ENCODE measurements at places on chromosomes 6 and 20. TPM values are rescaled to one million over a fixed set of nuclear protein-coding genes. Genes with fewer than 3 reads are reported as not detected.
A peak's percentile ranks its signal among the peaks of the same experiment; 100 is the strongest.

GRCh38 chr6:168136622-168137021 lies 57.6 kb upstream of the FRMD1 start:
- no peak for DNase-seq
- H3K4me3 ChIP-seq, result no peak overlapping the region
- no peak overlapping the region for H3K27ac ChIP-seq
- H3K36me3 ChIP-seq, result no peaks in the 10 kb centered on the region
- H3K4me1 ChIP-seq, result no peaks in the 10 kb centered on the region
- peaks cover 12% of the 10 kb centered on the region for H3K27me3 ChIP-seq

- H3K4me1 ChIP-seq, result peaks cover 43% of the 10 kb centered on the region
- H3K27me3 ChIP-seq, result peaks cover 2% of the 10 kb centered on the region
- peak; percentile 32 for DNase-seq
- H3K27ac ChIP-seq, result peak overlapping the region; percentile 87
- H3K36me3 ChIP-seq, result no peaks in the 10 kb centered on the region
- H3K4me3 ChIP-seq, result peak overlapping the region; percentile 77
These were observed 2.9 kb downstream of the SPAG4 start for GRCh38 chr20:35618263-35619131.

GRCh38 chr20:1632178-1632577 lies 12.4 kb upstream of the SIRPB1 start:
- peaks cover 87% of the 10 kb centered on the region for H3K36me3 ChIP-seq
- H3K27me3 ChIP-seq, result no peaks in the 10 kb centered on the region

- H3K27me3 ChIP-seq, result no peaks in the 10 kb centered on the region
- no peak for DNase-seq
- no peaks in the 10 kb centered on the region for H3K36me3 ChIP-seq
- H3K4me1 ChIP-seq, result no peaks in the 10 kb centered on the region
- H3K27ac ChIP-seq, result no peak overlapping the region
These were observed 946.8 kb downstream of the GRIK2 start for GRCh38 chr6:102340311-102340710.

The C6orf58 gene
- not detected for total RNA-seq

The UBE2C gene
- total RNA-seq, result 232 TPM

DNA sequence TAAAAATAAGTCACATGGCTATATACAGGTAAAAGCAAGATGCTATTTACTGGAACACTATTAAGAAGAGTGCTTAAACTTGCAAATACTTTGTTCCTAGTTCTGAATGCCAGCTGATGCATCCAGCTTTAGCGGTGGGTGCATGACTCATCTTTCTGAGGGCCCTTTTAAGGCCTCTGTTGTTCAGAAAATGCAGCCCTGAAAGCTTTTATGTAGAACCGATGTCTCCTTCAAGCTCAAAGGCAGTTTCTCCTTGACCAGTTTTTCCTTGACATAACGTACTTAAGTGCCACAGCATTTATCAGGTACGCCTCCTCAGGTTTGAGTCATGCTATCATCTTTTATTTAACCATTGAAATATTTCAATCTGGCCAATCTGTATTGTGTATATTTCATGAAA lies 82.8 kb downstream of the MLIP start:
- H3K4me3 ChIP-seq, result no peak overlapping the region
- no peak for DNase-seq
- H3K36me3 ChIP-seq, result no peaks in the 10 kb centered on the region
- no peak overlapping the region for H3K27ac ChIP-seq
- no peaks in the 10 kb centered on the region for H3K27me3 ChIP-seq
- no peaks in the 10 kb centered on the region for H3K4me1 ChIP-seq

- no peak overlapping the region for H3K27ac ChIP-seq
- DNase-seq, result no peak
- no peak overlapping the region for H3K4me3 ChIP-seq
These were observed 612.5 kb downstream of the CDH26 start for GRCh38 chr20:60570481-60571277.

The LHFPL5 gene
- total RNA-seq, result not detected

The PDE7B gene
- 1.2 TPM for total RNA-seq

DNA sequence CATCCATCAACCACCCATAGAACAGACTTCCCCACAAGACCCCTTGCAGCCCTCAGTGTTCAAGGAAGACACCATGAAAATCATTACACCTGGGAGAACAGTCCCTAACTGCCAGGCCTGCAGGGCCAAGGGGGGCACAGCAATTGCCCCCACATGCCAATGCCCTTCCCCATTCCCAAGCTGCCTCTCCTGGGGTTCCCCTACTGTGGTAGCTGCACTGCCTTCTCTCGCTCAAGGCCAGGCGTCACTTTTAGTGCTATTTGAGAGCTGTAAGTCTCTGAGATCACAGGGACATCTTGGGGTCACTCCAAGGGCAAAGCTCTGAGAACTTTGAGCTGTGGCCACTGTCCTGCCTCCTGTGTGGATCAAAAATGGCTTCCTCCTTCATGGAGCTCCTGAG lies 6.0 kb upstream of the ACSS1 start:
- H3K27me3 ChIP-seq, result peaks cover 23% of the 10 kb centered on the region
- DNase-seq, result no peak
- no peak overlapping the region for H3K27ac ChIP-seq

GRCh38 chr6:149513915-149514314 lies 29.1 kb upstream of the ZC3H12D start:
- H3K27me3 ChIP-seq, result no peaks in the 10 kb centered on the region
- no peak for DNase-seq
- no peak overlapping the region for H3K4me3 ChIP-seq

The RUNX2 gene
- 13.4 TPM for total RNA-seq

GRCh38 chr6:30615958-30616810 lies 859 bp downstream of the PPP1R10 start:
- H3K27me3 ChIP-seq, result peaks cover 2% of the 10 kb centered on the region
- DNase-seq, result peak; percentile 38
- H3K4me3 ChIP-seq, result peak overlapping the region; percentile 98
- H3K4me1 ChIP-seq, result peaks cover 51% of the 10 kb centered on the region

- peak overlapping the region; percentile 89 for H3K4me3 ChIP-seq
- no peaks in the 10 kb centered on the region for H3K27me3 ChIP-seq
- H3K27ac ChIP-seq, result peak overlapping the region; percentile 97
- peaks cover 17% of the 10 kb centered on the region for H3K4me1 ChIP-seq
- no peak for DNase-seq
- H3K36me3 ChIP-seq, result no peaks in the 10 kb centered on the region
These were observed 651 bp upstream of the BLTP3A start for GRCh38 chr6:34791164-34791700.

DNA sequence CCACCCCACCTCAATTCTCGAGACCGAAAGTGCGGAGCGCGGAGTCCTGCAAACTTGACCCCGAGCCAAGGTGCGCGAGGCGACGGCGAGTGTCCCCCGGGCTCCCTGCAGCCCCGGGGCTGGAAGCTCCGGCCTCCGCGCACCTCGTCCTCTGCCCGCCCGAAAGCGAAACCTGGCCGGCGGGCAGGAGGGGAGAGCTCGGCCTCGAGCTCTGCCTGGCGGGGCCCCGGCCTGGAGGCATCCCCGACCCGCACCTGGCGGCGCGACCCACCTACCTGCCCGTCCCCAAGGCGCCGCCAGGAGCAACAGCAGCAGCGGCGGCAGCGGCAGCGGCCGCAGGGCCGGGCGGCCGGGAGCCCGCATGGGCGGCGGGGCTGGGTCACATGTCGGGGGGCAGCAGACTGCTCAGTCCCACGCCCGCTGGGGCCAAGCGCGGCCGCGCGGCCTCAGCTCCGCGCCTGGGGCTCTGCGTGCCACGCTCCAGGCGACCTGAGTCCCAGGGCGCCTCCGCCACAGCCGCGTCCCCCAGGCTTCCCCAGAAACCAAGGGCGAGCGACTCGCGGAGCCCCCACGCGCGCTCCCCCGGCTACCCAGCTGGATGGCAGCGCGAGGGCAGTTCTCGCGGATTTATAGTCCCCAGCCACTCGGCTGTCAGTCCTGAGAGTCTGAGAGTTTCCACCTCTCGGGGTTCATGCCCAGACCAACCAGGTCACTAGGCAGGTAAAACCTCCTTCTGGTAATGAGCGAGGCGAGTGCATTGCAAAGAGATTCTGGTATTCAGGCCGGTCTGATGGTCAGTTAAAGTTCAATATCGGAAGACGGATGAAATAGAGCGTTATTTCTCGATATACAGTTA lies at the start of gene IL20RA:
Gene IL20RA (minus strand): TSS at position 600 of the 856 bp plus-strand sequence. CDS start 237 bp downstream, at position 363.
- no peak for DNase-seq
- H3K4me1 ChIP-seq, result peaks cover 7% of the 10 kb centered on the region
- H3K4me3 ChIP-seq, result peak within 1 kb of the TSS; percentile 74
- H3K36me3 ChIP-seq, result no peaks in the 10 kb centered on the region
- H3K27me3 ChIP-seq, result peaks cover 83% of the 10 kb centered on the region

The SS18L1 gene
- 19.7 TPM for total RNA-seq

DNA sequence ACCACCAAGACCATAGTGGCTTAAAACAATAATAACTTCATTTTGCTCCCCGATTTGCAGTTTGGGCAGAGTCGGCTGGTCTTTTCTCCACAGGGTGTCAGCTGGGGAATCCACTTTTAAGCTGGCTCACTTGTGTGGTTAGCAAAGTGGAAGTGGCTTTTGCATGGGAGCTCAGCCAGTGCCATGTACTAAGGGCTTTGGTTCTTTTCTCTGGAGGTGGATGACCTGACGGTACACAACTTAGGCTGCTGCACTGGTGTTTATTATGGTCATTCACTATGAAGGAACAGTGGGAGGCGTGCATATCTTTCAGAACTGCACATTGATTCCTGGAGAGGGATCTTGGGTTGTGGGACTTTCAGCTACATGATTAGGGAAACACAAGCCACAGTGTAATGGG lies 141.0 kb downstream of the OR2B2 start:
- H3K36me3 ChIP-seq, result no peaks in the 10 kb centered on the region
- no peak overlapping the region for H3K4me3 ChIP-seq
- H3K27me3 ChIP-seq, result no peaks in the 10 kb centered on the region

DNA sequence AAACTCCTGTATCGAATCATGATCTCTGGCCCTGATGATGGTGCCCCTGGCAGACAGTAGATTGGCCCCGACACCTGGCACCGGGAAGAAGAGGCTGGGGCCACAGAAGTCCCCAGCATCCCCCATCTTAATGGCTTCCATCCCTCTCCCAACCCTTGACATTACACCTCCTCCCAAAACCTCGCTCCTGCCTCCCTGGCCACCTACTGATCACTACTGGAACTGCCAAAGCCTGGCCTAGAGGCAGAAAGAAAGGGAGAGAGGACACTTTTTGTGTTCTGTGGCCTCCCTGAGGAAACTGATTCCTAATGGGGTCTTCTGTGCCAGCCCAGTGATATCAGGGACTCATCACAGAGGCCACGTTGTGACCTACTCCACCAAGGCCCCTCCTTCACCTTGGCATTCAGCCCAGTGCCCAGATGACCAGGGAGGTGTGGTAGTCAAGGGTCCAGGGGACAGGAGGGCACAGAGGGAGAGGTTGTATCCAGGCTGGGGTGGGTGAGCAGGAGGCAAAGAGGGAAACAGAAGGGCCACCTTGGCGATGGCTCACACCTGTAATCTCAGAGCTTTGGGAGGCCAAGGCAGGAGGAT lies 6.1 kb downstream of the C20orf173 start:
- H3K27me3 ChIP-seq, result no peaks in the 10 kb centered on the region
- H3K36me3 ChIP-seq, result no peaks in the 10 kb centered on the region
- H3K27ac ChIP-seq, result no peak overlapping the region
- DNase-seq, result peak; percentile 44
- no peak overlapping the region for H3K4me3 ChIP-seq

DNA sequence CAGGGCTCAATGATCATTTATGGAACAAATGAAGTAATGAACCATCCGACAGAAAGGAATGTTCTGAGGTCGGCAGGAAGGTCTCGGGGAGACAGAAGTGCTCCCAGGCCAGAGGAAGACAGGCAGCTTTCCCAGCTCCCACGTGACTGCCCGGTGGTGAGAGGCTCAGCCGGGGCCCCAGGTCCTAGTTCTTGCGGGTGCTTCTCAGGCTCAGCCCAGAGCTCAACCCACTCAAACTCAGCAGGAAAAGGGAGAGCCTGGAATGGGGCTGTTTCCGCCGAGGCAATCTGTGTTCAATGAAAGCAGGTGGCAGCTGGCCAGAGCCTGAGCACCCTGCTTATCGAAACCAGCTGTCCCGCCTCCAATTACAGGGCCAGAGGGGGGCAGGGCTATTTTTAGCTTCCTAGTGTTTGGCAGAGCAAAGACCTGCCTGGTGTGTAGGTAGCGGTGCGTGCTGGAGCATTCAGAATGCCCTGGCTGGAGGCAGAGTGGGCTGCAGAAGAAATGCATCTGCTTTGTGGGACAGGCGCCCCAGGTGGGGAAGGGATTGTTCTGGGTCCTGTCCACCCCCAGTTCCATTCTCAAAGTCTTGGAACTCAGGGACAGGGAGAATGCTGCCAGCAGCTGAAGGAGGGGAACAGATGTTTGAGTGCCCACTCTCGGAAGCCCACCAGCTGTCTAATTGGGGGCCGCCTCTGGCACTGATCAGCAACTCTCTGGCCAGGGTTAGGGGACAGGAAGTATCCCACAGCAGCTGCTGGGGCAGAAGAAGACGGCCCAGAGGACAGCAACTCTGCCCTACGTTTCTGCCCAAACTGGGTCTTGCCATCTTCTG lies 145.1 kb downstream of the PREX1 start:
- H3K27me3 ChIP-seq, result no peaks in the 10 kb centered on the region
- DNase-seq, result no peak
- peaks cover 13% of the 10 kb centered on the region for H3K4me1 ChIP-seq
- H3K4me3 ChIP-seq, result no peak overlapping the region

DNA sequence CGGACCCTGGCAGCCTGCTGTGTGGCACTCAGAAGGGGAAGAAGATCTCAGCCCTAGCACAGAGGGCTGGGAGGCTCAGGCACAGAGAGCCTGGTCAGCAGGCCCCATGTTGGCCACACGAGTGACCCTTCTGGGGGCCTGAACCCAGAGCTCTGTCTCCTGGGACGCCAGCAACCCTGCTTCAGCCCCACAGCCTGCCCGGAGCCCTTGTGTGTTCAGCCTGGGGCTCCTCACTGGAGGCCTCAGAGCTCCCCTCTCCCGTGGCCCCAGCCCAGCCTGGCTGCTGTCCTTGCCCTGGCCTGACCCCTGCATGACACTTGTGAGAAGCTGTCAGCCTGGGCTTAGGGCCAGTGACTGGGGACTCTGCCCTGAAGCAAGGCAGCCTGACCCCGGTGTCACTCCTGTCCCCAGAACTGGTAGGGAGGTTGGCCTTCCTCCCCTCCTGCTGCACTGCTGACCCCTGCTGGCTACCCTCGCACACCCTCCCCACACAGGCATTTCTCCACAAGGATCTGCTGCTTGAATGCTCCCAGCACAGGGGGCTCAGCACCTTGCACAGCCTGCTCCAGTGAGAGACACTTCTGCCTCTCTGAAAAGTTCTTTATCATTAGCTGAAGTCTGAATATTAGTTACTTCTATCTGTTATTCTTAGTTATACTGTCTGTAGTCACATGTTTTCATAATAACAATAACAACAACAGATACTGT lies 15.4 kb upstream of the IP6K3 start:
- H3K27me3 ChIP-seq, result peaks cover 2% of the 10 kb centered on the region
- no peaks in the 10 kb centered on the region for H3K4me1 ChIP-seq
- H3K4me3 ChIP-seq, result no peak overlapping the region
- no peaks in the 10 kb centered on the region for H3K36me3 ChIP-seq
- no peak overlapping the region for H3K27ac ChIP-seq

- DNase-seq, result no peak
- no peak overlapping the region for H3K27ac ChIP-seq
- H3K36me3 ChIP-seq, result no peaks in the 10 kb centered on the region
- H3K4me1 ChIP-seq, result no peaks in the 10 kb centered on the region
- H3K4me3 ChIP-seq, result no peak overlapping the region
These were observed 48.3 kb downstream of the ECT2L start for GRCh38 chr6:138844192-138844591.

Measured in activated CD4-positive, alpha-beta T cell treated with anti-CD3 and anti-CD28 coated beads, Interleukin-2, amount 10 ng/mL, durations not matched to agents 7 days and 5 days (primary cell).